ENCODE measurements at places on chromosomes 7 and 10.

GRCh38 chr7:129855234-129855673 is 97.5 kb downstream of the UBE2H start:
- H3K4me3 ChIP-seq = no peak overlapping the region
- H3K4me1 ChIP-seq = peaks cover 56% of the 10 kb centered on the region
- no peak for DNase-seq
- no peak overlapping the region for H3K27ac ChIP-seq
- H3K27me3 ChIP-seq = no peaks in the 10 kb centered on the region

GRCh38 chr7:15556339-15557105 is 5.3 kb downstream of the AGMO start:
- no peak for DNase-seq

GRCh38 chr10:34584164-34584563 is 230.9 kb downstream of the PARD3 start:
- no peak for DNase-seq
- H3K27ac ChIP-seq = no peak overlapping the region
- peaks cover 2% of the 10 kb centered on the region for H3K4me1 ChIP-seq
- no peaks in the 10 kb centered on the region for H3K36me3 ChIP-seq
- H3K27me3 ChIP-seq = peaks cover 16% of the 10 kb centered on the region
- H3K4me3 ChIP-seq = no peak overlapping the region

DNA sequence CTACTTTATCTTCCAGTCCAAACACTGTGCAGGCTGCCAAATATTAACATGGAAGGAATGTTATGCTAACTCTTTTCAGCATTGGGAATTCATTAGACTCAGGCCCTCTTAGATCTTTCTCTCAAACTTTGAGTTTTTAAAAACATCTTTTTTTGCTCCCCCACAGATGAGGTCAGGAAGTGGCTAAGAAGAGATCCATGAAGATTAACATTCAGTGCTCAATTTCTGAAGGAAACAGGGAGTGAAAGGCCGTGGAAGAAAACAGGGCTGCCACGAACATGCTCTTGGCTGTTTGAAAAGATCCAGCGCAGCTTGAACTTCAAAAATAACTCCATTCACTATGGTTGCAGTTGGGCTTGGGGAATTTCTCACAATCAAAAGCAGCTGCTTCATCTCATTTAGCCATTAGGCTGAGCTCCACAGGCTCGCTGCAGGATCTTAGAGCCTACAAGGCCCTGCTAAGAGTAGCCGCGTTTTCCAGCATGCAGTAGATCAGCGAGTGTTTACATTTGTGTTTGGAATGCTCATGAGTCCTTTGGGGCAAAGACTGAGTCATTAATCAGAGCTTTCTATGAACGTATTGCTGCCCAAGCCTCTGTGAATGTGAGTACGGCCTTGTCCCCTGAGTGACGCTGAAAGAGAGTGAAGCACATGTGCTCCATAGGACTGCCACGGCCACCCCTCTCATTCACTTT is 41.2 kb upstream of the TNS3 start:
- H3K36me3 ChIP-seq = no peaks in the 10 kb centered on the region
- no peaks in the 10 kb centered on the region for H3K4me1 ChIP-seq
- DNase-seq = no peak
- no peak overlapping the region for H3K4me3 ChIP-seq

- no peaks in the 10 kb centered on the region for H3K27me3 ChIP-seq
- no peaks in the 10 kb centered on the region for H3K4me1 ChIP-seq
- H3K36me3 ChIP-seq = no peaks in the 10 kb centered on the region
- no peak for DNase-seq
Observed at GRCh38 chr10:109062371-109062770, 860.9 kb downstream of the XPNPEP1 start.

DNA sequence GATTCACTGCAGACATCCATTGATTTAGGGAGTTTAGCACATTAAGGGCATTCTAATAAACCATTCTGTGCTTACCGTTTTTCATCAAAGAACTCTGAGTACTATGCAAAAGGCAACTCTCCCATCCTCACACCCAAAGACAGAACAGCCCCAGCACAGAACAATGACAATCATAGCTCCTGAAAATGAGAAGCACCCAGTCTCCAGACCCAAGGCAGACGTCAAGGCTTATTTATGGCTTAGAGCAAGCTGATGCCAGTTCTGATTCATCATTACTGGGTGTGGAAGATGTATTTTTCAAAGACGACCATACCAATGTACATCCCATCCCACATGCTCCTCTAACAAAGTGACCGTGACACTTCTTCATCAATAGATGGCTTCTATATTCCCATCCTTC is 67.6 kb downstream of the OSBPL3 start:
- no peaks in the 10 kb centered on the region for H3K27me3 ChIP-seq
- H3K4me3 ChIP-seq = peak overlapping the region; percentile 45
- peaks cover 60% of the 10 kb centered on the region for H3K4me1 ChIP-seq
- no peak for DNase-seq

DNA sequence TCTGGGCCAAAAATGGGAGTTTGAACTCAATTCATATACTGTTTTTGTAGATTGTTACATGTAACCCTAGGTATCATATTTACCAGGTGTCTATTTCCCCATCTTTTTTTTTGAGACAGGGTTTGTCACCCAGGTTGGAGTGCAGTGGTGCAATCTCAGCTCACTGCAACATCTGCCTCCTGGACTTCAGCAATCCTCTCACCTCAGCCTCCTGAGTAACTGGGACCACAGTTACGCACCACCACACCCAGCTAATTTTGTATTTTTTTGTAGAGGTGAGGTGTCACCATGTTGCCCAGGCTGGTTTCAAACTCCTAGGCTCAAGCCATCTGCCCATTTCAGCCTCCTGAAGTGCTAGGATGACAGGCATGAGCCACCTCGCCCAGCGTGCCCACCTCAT is 28.2 kb upstream of the FBXW4 start:
- H3K36me3 ChIP-seq = peaks cover 2% of the 10 kb centered on the region
- H3K27ac ChIP-seq = no peak overlapping the region
- peaks cover 41% of the 10 kb centered on the region for H3K27me3 ChIP-seq

GRCh38 chr7:105963038-105963667 is at the start of gene CDHR3:
TSS of gene CDHR3 (plus strand) at chr7:105963264. CDS start at chr7:105963319, 55 bp downstream.
- H3K27ac ChIP-seq = no peak within 1 kb of the TSS
- DNase-seq = no peak
- H3K4me3 ChIP-seq = no peak within 1 kb of the TSS
- H3K4me1 ChIP-seq = no peaks in the 10 kb centered on the region
- peaks cover 9% of the 10 kb centered on the region for H3K27me3 ChIP-seq
- H3K36me3 ChIP-seq = no peaks in the 10 kb centered on the region

GRCh38 chr10:94353336-94353735 is 9.4 kb downstream of the NOC3L start:
- no peak overlapping the region for H3K27ac ChIP-seq
- peaks cover 2% of the 10 kb centered on the region for H3K36me3 ChIP-seq
- no peak for DNase-seq
- no peak overlapping the region for H3K4me3 ChIP-seq
- no peaks in the 10 kb centered on the region for H3K27me3 ChIP-seq

- DNase-seq = no peak
- no peak overlapping the region for H3K27ac ChIP-seq
- no peak overlapping the region for H3K4me3 ChIP-seq
- no peaks in the 10 kb centered on the region for H3K27me3 ChIP-seq
- no peaks in the 10 kb centered on the region for H3K4me1 ChIP-seq
Observed at GRCh38 chr7:110358028-110358427, 732.9 kb upstream of the LRRN3 start.

GRCh38 chr7:3146571-3147226 is 103.0 kb upstream of the CARD11 start:
- H3K27ac ChIP-seq = no peak overlapping the region
- peaks cover 12% of the 10 kb centered on the region for H3K27me3 ChIP-seq
- peaks cover 10% of the 10 kb centered on the region for H3K4me1 ChIP-seq
- peak overlapping the region; percentile 31 for H3K4me3 ChIP-seq
- no peak for DNase-seq

GRCh38 chr7:151699147-151699927 is 177.6 kb downstream of the PRKAG2 start:
- H3K27me3 ChIP-seq = no peaks in the 10 kb centered on the region
- H3K36me3 ChIP-seq = peaks cover 3% of the 10 kb centered on the region
- H3K27ac ChIP-seq = peak overlapping the region; percentile 90
- DNase-seq = no peak
- peaks cover 21% of the 10 kb centered on the region for H3K4me1 ChIP-seq

DNA sequence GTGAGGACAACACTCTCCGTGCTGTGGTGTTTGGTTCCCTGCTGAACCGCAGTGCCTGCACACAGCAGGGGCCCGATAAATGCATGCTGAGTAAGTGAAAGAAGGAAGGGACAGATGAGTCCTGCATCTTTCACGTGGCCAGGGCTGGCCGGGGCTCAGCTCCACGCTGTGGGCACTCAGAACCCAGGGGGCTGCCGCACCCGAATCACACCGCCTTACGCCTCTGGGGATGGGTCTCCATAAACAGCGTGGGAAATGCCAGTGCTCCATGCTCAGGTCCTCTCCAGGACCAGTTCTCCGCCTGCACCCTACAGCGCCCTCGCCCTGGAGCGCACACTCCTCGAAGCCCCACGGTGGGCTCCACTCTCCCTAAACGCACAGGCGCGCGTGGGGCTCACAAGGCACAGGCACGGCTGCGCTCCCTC is 38.1 kb downstream of the RASGEF1A start:
- no peaks in the 10 kb centered on the region for H3K36me3 ChIP-seq
- peaks cover 40% of the 10 kb centered on the region for H3K4me1 ChIP-seq
- peak overlapping the region; percentile 87 for H3K27ac ChIP-seq
- DNase-seq = peak; percentile 2
- peaks cover 6% of the 10 kb centered on the region for H3K27me3 ChIP-seq

DNA sequence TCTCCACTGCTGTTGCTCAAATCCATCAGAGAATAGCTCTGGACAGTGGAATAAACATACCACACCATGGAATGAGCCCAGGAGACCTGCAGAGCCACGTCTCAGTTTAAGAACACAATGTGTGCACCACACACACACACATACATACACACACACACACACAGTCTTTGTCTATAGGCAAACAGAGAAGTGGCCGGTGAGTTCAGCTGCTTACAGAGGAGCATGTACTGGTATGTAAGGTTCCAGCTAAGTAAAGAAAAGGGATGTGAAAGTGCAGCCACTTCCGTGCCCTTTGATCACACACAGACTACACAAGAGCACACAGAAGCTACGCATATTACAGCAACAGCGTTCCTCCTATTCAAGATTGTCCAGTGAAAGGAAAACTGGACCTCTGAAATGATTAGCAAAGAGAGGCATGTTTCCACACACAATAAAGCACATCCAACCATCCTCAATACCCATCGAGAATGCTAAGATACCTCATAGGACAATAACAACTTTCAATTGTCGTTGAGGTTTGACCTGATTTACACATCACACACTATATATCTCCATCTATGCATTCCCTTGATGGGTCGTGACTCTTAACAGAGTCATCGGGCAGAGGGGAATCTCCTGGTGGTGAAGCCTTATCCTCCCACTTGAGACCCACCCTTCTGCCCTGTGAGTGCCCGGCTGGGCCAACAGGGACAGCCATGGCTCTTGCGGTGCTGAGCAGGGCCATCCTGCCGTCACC is 23.6 kb downstream of the SLC35B4 start:
- no peak overlapping the region for H3K27ac ChIP-seq
- H3K36me3 ChIP-seq = peaks cover 3% of the 10 kb centered on the region
- DNase-seq = no peak
- H3K4me1 ChIP-seq = peaks cover 3% of the 10 kb centered on the region
- H3K27me3 ChIP-seq = no peaks in the 10 kb centered on the region
- H3K4me3 ChIP-seq = no peak overlapping the region

- DNase-seq = no peak
- H3K4me1 ChIP-seq = peaks cover 2% of the 10 kb centered on the region
- no peak overlapping the region for H3K27ac ChIP-seq
- peaks cover 22% of the 10 kb centered on the region for H3K27me3 ChIP-seq
Observed at GRCh38 chr7:26629696-26630095, 234.7 kb downstream of the SKAP2 start.

DNA sequence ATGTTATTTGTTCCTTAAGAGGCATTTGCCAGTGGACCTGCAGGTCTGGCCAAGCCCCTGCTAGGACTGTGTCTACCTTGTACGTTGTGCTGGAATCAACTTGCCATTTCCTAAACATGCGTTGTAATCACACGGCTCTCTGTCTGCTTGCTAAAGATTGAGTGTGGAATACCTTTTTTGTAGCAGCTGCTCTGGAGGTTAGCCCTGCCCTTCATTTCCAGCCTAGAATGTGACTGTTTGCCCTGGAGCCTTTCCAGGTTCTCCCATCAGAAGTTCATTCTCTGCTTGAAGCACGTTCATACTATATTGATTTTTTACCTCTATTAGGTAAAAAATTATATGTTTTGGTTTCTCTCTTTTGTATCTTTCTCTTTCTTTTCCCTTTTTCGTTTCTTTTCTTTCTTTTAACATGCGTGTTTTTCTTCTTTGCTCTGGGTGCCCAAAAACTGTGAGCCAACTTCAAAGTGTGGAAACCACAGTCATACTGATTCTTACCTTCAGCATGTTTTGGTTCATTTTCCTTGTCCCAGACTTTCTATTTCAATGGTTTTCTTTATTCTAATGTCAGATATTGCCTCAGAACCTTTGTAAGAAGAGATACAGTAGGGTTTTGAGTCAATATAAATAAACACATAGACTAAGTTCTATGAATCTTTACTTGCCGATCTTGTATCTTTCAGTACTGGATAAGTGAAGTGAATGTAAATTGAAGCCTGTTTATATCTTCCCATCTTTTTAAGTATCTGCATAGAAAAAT is 111.9 kb upstream of the RPA3 start:
- H3K4me3 ChIP-seq = no peak overlapping the region
- peaks cover 3% of the 10 kb centered on the region for H3K36me3 ChIP-seq
- H3K27ac ChIP-seq = no peak overlapping the region
- peaks cover 9% of the 10 kb centered on the region for H3K4me1 ChIP-seq

DNA sequence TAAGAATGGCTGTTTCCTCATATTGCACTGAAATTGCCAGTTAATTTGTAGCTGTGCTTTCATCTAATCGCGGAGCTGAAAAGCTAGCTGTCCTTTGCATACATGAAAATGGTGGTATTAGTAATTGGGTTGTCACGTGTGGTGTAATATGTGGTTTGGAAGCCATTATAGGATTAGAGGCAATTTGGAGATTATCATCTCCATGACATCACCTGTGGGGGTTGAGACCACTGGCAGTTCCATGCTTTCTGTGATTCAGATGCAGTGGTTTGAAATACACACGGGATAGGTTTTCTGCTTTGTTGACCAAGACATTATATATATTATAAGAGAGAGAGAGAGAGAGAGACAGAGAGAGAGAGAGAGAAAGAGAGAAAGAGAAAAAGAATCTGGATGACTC is 180.8 kb downstream of the RAB11FIP2 start:
- no peak overlapping the region for H3K27ac ChIP-seq
- H3K4me1 ChIP-seq = no peaks in the 10 kb centered on the region
- peaks cover 33% of the 10 kb centered on the region for H3K27me3 ChIP-seq
- H3K4me3 ChIP-seq = no peak overlapping the region
- no peaks in the 10 kb centered on the region for H3K36me3 ChIP-seq

GRCh38 chr7:27196287-27196767 is 3.6 kb downstream of the HOXA13 start:
- peak; percentile 76 for DNase-seq
- no peak overlapping the region for H3K4me3 ChIP-seq
- no peak overlapping the region for H3K27ac ChIP-seq
- H3K36me3 ChIP-seq = peaks cover 6% of the 10 kb centered on the region
- H3K27me3 ChIP-seq = peaks cover 71% of the 10 kb centered on the region

- no peaks in the 10 kb centered on the region for H3K36me3 ChIP-seq
- DNase-seq = no peak
- H3K27ac ChIP-seq = no peak overlapping the region
- peaks cover 3% of the 10 kb centered on the region for H3K4me1 ChIP-seq
Observed at GRCh38 chr7:133691727-133692610, 435.2 kb upstream of the LRGUK start.

Data from T-helper 17 cell (primary cell).